ENCODE measurements at places on chromosomes 6 and 20.

DNA sequence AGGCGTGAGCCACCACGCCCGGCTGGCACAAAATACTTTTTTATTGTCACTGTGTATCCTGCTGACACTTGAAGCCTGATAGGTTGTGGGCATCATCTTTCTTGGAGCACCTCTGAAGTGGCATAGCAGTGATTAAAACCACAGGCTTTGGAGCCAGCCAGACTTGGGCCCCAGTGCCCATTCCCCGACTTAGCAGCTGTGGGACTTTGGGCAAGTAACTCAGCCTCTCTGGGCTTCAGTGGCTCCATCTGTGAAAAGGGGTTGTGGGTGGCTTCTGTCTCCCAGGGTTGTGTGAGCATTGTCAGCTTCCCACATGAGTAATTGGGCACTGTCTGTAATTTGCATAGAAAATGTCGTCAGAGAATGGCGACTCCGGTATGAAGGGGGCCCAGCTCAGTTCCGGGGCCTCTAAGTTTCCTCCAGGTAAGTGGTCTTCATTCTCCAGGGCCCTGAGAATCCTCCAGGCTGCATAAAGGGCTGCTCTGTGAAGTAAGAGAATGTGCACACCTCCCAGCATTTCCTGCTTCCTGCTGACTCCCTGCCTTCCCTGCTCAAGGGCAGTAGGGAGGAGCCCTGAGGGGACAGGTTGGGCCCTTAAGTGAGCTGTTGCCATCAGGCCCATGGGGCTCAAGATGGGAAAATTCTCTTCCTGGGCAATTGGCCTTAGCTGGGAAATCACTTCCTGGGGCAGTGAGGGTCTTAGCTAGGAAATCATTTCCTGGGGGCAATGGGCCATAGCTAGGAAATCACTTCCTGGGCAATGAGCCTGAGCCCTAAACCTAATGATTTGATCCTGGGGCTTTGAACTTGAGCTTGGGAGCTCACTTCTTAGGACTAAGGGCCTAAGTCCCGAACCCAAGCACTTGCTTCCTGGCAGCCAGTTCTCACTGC lies 27.2 kb downstream of the ARHGAP40 start:
- DNase-seq: no peak

DNA sequence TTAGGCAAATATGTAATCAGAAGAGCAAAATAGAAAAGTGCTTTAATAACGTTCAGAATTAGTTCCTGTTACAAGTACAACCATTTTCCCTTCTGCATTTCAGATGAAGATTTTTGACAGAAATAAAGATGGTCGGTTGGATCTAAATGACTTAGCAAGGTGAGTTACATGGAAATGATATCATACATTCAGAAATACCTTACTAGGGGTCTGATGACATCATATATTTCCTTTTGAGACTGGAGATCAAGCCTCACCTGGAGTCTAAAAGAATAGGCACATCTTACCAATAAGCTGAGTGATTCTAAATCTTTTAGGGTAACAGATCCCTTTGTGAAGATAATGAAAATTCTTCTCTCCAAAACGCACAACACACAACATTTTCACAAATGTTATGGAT lies 29.8 kb downstream of the SCGN start:
- no peak for DNase-seq

GRCh38 chr6:24524805-24525204 lies 30.0 kb downstream of the ALDH5A1 start:
- peak; percentile 62 for DNase-seq

DNA sequence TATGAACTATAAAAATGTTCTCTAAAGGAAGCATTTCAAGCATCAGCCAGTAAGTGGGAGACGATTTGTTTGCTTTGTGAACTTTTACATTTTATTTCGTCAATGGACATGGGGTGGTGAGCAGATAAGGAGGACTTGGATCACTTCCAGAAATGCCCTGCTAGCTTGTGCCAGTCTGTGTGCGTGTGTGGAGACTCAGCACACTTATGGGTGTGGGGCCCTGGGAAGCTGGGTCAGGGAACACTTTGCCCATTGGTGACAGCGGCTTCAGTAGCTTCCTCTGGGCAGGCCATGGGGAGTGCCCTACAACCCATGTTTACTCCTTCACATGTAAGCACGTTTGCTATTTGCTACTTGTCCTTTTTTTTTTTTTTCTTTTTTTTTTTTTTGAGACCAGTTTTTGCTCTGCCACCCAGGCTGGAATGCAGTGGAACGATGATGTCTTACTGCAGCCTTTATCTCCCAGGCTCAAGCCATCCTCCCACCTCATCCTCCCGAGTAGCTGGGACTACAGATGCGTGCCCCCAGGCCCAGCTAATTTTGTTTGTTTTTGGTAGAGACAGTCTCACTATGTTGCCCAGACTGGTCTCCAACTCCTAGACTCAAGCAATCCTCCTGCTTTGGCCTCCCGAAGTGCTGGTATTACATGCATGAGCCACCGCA lies 24.2 kb downstream of the PRDM1 start:
- DNase-seq: no peak

GRCh38 chr6:128057541-128057940 lies 156.7 kb upstream of the THEMIS start:
- no peak for DNase-seq

GRCh38 chr6:43622541-43622940 lies 6.5 kb downstream of the GTPBP2 start:
- DNase-seq: no peak

GRCh38 chr20:31788578-31788977 lies 30.6 kb upstream of the MYLK2 start:
- no peak for DNase-seq

DNA sequence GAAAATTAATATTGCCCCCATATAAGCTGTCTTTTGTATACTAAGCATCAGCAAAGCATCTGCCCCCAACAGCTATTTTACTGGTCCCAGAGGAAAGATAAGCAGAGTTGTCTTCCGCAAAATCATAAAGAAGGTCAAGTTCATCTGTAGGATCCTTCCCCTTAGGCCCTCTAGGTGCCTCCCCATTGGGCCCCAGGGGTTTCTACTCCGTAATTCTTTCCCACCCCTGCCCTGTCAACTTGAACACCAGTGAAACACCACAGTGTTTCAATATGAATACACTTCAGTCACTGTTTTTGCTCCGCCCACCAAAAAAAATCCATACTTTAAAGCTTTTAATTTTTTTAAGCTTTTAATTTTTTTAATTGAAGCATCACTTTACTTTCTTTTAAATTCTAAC lies 159.2 kb downstream of the ATXN1 start:
- no peak for DNase-seq

DNA sequence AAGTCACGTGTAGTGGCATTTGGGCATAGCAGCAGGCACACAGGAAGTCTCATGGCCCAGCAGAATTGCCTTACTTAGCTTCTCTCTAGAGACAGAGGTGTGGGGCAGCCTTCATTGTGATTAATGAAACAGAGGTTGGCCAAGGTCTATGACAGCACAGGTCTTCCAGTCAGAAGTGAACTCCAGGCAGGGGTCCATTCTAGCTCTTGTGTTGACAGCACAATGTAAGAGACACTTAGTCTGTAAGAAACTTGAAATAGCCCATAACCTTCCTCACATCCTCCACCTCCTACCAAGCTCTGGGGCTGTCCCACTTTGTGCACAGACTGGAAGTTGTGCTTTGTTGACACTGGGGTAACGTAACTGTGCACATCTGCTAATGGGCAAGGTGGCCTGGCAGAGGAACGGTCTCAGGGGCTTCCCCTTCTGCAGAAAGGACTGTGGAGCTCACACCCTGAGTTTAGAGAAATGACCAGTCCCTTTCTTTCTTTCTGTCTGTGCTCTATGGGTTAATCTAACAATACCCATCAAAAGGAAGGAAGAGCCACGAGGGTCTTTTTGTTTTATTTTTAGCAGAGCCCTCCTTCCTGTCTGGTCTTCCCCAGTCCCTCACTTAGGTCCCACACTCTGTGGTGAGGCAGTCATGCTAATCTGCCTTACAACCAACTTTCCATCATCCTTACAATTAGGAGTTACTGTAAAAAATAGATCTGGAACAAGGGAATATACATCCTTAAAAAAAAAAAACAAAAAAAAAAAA lies 35.6 kb upstream of the TAGAP start:
- DNase-seq: no peak

DNA sequence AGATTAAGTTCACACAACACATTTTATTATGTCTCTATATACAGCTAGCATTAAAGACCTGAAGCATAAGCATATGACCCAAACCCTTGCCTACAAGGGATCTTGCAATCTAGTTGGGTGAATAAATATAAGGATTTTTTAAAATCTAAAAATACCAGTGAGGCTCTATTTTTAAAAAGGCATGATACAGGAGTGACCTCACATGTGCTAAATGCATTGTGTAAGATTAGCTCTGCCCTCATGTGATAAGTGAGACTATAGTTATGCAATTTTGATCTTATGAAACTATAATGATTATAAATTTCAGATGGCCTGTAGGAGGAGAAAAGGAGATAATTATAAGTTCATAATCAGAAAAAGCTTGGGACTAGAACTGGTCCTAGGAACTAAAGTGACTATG lies 451.0 kb upstream of the MAN1A1 start:
- peak; percentile 1 for DNase-seq

- no peak for DNase-seq
Observed at GRCh38 chr6:53264337-53264736, 84.4 kb downstream of the ELOVL5 start.

GRCh38 chr6:137927777-137928218 lies 60.7 kb downstream of the TNFAIP3 start:
- DNase-seq: peak; percentile 15

GRCh38 chr20:46084805-46085178 lies 5.0 kb downstream of the NCOA5 start:
- DNase-seq: no peak

GRCh38 chr6:170456334-170456733 lies 96.8 kb downstream of the PSMB1 start:
- no peak for DNase-seq

- no peak for DNase-seq
Observed at GRCh38 chr6:131400779-131401496, 172.1 kb upstream of the ARG1 start.

GRCh38 chr20:13934992-13935894 lies 55.2 kb downstream of the SEL1L2 start:
- DNase-seq: no peak

DNA sequence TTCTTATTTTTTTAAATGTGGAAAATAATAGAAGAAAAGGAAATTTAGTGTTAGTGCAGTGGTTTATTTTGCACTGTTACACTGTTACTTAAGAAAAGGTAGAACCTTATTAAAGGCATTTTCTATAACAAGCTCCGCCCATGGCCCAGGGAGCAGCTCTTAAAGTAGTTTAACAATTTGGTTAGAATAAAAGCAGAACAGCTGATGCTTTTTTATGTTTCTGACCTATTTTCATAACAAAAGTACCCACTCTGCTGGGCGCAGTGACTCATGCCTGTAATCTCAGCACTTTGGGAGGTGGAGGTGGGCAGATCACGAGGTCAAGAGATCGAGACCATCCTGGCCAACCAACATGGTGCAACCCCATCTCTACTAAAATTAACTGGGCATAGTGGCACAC lies 32.6 kb downstream of the DSTN start:
- no peak for DNase-seq

GRCh38 chr6:56003616-56004015 lies 128.2 kb upstream of the BMP5 start:
- DNase-seq: no peak

DNA sequence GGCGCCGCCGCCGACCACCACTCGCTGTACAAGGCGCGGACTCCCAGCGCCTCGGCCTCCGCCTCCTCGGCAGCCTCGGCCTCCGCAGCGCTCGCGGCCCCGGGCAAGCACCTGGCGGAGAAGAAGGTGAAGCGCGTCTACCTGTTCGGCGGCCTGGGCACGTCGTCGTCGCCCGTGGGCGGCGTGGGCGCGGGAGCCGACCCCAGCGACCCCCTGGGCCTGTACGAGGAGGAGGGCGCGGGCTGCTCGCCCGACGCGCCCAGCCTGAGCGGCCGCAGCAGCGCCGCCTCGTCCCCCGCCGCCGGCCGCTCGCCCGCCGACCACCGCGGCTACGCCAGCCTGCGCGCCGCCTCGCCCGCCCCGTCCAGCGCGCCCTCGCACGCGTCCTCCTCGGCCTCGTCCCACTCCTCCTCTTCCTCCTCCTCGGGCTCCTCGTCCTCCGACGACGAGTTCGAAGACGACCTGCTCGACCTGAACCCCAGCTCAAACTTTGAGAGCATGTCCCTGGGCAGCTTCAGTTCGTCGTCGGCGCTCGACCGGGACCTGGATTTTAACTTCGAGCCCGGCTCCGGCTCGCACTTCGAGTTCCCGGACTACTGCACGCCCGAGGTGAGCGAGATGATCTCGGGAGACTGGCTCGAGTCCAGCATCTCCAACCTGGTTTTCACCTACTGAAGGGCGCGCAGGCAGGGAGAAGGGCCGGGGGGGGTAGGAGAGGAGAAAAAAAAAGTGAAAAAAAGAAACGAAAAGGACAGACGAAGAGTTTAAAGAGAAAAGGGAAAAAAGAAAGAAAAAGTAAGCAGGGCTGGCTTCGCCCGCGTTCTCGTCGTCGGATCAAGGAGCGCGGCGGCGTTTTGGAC lies 2.0 kb downstream of the SOX4 start:
- DNase-seq: no peak

DNA sequence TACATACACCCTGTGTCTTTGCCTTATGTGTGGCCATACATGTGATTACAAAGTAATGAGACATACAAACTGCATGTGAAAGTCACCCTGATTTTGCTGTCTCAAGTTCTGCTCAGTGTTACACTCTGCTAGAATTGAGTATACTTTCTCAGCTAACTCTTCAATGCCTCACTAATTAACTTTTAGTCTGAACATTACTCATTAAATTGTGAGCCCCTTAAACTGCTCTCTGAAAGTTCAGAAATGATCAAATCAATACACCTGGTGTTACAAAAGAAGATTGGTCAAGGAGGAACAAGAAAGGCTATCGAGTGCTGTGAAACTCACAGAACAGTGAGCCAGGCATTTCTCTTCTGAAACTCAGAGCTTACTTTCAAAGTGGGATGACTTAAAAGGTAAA lies 71.3 kb downstream of the MKKS start:
- no peak for DNase-seq

- DNase-seq: peak; percentile 11
Observed at GRCh38 chr6:33008944-33009861, at the start of gene HLA-DOA. TSS of gene HLA-DOA (minus strand) at chr6:33009591.

DNA sequence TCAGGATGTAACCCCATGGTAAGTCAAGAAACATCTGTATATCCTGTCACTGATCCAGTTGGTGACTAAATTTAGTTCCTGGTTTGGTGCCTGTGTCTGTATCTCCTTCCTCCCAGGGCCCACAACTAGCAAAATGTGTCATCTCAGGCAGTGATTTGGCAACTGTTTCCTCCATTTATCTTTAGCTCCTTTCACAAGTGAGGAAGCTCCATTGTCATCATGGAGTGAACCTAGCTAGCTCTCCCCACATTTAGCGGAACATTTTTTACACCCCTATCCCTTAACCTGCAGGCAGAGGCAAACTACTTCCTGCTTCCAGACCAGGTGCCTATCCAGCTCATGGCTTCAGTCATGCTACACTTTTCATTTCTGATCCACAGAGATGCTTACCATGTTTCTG lies 99.5 kb downstream of the IPCEF1 start:
- DNase-seq: no peak

DNA sequence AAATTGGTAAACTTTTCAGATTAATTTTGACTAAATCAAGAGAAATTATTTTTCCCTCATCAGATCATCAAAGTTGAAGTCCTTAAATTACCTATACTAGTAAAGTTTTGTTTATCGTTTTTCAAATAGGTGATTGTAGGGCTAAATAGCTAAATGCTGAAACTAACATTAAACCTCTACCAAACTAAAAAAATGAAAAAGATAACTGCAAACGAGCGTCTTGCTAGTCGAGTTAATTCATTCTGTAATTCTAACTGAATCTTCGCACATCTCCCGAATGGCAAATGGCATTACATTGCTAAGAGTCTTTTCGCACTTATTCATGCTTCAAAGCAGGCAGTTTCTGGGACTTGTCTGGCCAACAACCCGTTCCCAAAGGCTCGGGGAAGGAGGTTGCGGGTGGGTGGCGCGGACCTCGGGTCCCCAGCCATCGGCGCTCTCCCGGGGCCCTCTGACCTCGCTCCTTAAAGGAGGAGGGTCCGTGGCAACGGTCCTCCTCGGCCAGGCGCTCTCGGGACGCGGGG lies 43.8 kb downstream of the POPDC3 start:
- peak; percentile 57 for DNase-seq

Data from fibroblast of lung (primary cell).